ENCODE measurements at places on chromosomes 5 and 9.

GRCh38 chr5:175309218-175309810 lies 134.7 kb downstream of the DRD1 start:
- no peak for DNase-seq

- DNase-seq = no peak
Observed at GRCh38 chr9:115250621-115251032, 132.7 kb upstream of the TNC start.

GRCh38 chr5:164505791-164506190 lies 1000.4 kb downstream of the MAT2B start:
- DNase-seq = no peak

- no peak for DNase-seq
Observed at GRCh38 chr5:83567741-83568140, 96.2 kb downstream of the VCAN start.

- DNase-seq = no peak
Observed at GRCh38 chr5:160703547-160704189, 148.3 kb downstream of the ATP10B start.

GRCh38 chr5:32489791-32490562 lies 45.4 kb upstream of the ZFR start:
- peak; percentile 21 for DNase-seq

- DNase-seq = no peak
Observed at GRCh38 chr5:159459132-159459627, 128.9 kb upstream of the IL12B start.

DNA sequence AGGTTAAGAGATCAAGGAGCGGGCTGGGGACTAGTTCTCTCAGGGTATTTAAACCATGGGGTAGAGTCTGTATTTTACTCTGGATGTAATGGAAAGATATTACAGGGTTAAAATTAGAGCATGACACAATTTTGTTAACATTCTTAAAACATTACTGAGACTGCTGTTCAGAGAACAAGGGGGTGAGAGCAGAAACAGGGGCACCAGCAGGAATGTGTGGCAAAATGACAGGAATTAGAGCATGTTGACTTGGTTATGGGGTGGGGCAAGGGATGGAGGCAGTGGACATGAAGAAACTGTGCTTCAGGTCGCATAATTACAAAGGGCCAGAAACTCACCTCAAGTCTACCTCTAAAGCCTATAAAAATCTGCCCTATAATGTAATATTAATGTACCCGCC lies 75.0 kb downstream of the TMEM232 start:
- no peak for DNase-seq

GRCh38 chr9:129414993-129415941 lies 205.6 kb downstream of the C9orf50 start:
- no peak for DNase-seq

GRCh38 chr9:107632216-107632615 lies 142.6 kb upstream of the KLF4 start:
- no peak for DNase-seq

DNA sequence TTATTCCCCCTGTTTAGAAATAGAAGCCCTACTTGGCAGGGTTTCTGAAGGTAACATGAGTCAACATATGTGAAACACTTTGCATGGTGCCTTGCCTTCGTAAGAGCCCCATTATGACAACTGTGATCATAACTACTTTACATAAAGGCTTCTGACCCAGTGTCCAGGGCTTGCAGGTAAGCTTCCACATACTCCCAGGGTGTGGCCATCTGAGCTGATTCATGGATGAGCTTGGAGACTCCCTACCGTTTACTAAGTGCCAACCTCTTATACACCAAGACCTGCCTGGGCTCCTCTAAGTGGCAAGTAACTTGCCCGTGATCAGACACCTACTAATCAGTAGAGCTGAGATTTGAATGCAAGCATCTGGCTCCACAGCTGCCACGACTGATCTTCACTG lies 62.8 kb upstream of the C5orf58 start:
- DNase-seq = no peak

GRCh38 chr5:44603496-44604272 lies 205.1 kb upstream of the MRPS30 start:
- DNase-seq = no peak

DNA sequence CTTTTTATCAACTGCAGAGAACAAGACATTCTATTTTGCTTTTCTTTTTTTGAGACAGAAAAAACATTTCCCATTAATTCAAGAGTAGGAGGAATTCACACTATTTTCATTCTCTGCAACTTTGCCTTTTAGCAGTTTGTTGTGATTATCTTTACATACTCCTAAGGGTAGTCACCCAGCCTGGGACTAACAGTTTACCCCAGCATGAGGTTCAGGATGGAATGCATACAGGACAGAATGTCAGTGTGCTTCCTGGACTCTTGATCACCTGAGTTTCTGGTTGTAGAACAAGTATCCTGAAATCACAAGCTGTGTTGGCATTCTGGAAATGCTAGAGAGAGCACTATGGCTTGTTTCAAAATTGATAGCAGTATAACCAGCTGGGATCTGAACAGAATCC lies 368.1 kb downstream of the KIF4B start:
- no peak for DNase-seq

DNA sequence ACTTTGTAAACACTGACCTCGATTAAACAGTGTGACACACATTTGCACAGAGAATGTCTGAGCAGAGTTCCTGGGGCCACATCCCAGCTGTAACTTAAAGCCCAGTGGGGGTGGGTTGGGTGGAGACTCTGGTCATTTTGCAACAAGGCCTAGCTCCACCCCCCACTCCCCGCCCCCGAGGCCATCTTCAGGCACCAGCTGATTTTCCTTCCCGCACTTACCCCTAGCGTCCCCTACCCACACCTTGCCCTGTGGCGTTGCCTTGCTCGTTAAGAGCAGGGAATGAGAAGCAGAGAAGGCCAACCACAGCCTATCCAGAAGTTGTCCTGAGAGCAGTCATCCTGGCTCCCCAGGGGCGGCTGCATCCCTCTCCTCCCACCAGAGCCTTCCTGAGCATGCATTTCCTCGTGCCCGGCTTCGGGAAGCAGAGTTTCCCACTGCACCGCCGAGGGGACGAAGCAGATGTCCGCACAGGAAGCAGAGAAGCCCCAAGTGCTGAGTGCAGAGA lies 101.7 kb upstream of the SARDH start:
- DNase-seq = no peak

DNA sequence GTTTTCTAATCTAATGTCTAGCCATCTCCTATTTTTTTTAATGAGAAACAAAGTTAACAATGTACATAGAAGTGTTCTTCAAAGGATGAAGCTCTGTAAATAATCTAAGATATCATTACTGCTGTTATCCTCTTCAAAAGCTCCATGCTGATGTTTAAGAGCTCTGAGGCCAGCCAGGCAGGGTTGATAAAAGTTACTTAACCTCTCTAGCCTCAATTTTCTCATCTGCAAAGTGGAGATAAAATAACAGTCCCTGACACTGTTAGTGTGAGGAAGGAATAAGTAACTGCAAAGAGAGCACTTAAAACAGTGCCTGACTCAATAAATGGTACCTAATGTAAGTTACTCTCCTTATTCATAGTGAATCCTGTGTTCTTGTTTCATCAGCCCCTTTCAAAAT lies 60.1 kb downstream of the LHFPL2 start:
- no peak for DNase-seq

GRCh38 chr5:170164921-170165320 lies 59.2 kb downstream of the FOXI1 start:
- DNase-seq = no peak

DNA sequence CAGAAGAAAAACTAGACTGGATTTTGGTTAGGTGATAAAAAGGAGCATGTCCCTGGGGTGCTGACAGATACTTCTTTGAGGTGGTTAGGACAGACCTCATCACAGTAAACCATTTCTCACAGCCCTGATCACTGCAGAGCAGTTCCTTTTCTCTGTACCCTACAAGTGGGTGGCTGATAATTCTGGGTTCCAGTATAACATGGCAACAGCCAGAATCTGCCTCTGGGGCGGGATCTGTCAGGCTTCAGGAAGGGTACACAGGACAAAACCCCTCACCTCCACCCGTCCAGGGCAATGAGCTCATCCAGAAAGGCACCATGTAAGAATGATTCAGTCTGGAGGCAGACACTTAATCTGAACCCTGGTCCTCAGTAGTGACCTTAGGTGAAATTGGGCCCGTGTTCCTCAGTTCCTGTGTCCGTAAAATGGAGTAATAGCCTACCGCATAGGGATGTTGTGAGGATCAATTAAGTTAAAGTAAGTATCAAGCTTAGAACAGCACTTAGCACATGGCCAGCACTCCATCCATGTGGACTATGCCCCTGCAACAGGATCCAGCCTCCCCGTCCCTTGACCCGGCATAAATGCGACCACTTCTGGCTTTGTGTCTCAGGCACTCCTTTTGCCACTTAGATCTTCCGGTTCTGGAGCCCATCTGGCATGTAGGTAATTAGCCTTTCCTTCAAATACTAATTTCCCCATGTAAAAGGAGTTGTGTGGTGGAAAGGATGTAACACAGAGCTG lies 129.2 kb downstream of the LHFPL2 start:
- DNase-seq = no peak

- DNase-seq = no peak
Observed at GRCh38 chr5:122126177-122126755, 3.1 kb upstream of the ZNF474 start.

Data from activated naive CD4-positive, alpha-beta T cell (primary cell).